Gastrocnemius medialis (tissue), 4 donors: ENCODE measurements at places on chromosomes 7 and 10.

DNA sequence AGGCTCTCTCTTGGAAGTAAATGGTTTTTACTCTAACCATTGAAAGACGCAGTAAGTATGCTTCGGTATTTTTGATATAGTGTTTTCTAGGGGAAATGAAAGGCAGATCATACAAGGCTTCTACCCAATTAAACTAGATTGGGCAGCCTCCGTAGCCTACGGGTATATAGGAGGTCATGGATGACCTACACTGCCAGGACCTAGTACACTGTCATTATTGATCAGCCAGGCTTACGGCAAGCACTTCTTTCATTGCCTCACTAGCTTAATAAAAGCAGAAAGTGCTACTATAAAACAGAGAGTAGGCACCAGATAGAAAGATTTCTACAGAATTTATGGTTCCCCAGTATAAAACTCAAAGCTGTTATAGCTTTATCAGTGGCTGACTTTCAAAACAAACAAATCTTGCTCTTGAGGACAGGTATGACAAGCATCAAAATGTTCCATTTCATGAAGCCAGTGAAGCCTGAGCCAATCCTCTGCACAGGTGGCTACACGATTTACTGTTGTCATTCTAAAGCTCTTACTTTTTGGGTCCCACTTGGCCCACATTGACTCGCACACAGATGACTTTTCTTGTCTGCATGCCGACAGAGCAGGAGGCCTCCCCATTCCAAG, 358.1 kb downstream of the THSD7A start:
- DNase-seq: no peak

DNA sequence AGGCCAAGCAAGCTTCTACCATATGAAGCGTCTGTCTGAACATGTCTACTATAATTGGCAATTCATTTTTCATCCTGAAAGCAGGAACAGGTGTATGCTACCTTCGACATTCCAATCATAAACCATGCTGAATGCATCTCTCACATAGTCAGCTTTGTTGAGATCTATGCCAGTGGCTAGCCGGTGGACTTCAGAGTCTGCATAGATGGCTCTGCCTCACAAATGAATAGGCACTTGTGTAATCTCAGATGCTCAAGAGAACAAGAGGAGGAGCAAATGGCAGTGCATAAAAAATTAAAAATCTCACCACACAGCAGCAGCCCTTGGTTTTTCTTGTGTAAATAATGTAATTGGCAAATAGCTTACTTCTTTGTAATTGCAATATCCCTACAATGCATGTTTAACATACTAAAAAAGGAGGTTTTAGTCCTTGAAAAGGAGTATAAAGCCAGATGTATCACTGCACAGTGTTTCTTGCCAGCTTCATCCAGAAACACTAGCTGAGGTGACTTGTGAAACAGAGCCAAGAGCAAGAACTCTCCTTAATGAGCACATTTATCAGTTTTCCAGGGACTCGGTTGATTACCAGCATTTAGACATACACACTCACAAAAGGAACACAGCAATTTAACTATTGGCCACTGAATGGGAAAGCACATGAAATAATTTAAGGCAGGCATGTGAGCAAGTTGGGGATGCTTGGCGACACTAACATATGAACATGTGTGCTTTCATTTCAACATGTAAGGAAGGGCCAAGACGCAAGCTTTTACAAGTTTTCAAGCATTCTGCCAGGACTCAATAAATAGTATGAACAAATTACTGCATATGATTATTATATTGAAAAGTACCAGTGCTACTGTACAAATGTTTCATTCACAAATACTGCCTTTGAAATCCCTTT, 249.9 kb upstream of the PLXNA4 start:
- DNase-seq: no peak

DNA sequence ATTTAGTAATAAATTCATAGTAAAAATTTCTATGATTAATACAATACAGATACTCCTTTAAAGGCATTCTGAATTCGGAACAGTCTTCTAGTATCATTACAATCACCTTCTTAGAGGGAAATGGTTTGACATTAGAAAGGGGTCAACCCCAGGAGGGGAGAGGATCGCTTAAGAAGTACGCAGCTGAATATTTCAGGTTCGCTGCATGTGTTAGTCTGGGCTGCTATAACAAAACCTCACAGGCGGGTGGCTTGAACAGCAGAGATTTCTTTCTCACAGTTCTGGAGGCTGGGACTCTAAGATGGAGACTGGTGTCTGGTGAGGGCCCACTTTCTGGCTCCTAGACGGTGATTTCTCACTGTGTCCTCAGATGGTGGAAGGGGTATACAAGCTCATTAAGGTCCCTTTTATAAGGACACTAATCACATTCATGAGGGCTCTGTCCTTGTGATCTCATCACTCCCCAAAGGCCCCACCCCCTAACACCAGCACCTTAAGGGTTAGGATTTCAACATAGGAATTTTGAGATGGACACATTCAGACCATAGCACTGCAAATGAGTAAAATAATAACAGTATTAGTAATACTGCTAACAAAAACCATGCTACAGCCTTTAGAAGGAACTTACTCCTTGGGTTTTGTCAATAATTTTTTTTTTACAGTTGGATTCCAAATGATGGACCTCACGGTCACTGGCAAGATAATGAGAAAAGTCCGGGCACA, 34.0 kb downstream of the GNA12 start:
- DNase-seq: no peak

- no peak for DNase-seq
Measured at GRCh38 chr10:7811000-7811399, 7.3 kb upstream of the TAF3 start.

DNA sequence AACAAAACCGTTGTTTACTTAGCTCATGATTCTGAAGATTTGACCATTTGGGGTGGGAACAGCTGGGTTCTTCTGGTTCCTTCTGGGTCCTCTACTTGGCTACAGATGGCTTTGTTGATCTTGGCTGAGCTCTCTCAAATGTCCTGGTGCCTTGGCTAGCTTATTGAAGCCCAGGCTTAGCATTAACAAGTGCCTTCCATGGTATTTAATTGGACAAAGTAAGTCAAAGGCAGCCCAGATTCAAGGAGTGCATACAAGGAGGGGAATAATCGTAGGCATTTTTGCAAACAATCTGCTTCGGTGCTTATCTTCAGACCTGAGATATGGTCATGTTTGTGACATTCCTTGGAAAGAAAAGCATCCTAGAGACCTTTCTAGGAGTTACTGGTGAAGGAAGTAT, 81.4 kb downstream of the ADCYAP1R1 start:
- DNase-seq: no peak

GRCh38 chr10:101273741-101274140, 44.5 kb upstream of the LBX1 start:
- DNase-seq: no peak

GRCh38 chr7:111212857-111213523, 122.1 kb downstream of the LRRN3 start:
- DNase-seq: no peak

DNA sequence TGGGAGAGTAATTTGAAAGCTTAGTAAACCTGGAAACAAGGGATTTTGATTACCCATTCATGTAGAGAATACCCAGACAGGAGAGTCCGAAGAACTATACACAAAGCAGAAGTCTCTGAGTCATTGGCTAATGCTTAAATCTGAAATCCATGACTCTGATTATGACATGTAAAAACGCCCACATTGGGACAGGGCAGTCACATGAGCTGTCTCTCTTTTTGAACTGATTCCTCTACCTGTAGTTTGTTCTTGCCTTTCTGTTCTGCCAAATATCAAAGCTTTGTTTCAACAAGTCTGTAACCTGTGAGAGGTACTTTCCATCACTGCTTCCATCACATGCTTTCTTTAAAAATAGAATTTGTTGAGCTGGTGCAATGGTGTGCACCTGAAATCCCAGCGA, 4.3 kb upstream of the GPNMB start:
- DNase-seq: no peak

GRCh38 chr10:125064681-125065492, 95.5 kb downstream of the CTBP2 start:
- DNase-seq: no peak

DNA sequence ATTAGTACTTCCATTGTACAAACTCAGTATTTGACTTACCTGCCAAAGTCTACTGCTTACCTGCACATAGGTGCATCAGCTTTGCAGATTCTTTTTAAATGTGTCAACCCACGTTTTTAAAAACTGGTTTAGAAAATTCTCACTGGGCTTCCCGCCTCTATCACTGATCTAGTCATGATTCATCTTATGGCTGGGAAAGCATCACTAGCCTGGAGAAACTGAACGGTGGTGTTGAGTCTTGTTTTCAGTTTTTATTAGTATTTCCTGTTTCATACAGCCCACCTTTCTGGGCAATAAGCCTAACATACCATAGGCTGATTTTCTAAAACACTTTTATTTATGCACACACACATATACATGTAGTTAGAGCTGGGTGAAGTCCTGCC, 19.7 kb downstream of the DOCK1 start:
- no peak for DNase-seq

GRCh38 chr7:102288285-102288930, 1.7 kb downstream of the SH2B2 start:
- DNase-seq: no peak

DNA sequence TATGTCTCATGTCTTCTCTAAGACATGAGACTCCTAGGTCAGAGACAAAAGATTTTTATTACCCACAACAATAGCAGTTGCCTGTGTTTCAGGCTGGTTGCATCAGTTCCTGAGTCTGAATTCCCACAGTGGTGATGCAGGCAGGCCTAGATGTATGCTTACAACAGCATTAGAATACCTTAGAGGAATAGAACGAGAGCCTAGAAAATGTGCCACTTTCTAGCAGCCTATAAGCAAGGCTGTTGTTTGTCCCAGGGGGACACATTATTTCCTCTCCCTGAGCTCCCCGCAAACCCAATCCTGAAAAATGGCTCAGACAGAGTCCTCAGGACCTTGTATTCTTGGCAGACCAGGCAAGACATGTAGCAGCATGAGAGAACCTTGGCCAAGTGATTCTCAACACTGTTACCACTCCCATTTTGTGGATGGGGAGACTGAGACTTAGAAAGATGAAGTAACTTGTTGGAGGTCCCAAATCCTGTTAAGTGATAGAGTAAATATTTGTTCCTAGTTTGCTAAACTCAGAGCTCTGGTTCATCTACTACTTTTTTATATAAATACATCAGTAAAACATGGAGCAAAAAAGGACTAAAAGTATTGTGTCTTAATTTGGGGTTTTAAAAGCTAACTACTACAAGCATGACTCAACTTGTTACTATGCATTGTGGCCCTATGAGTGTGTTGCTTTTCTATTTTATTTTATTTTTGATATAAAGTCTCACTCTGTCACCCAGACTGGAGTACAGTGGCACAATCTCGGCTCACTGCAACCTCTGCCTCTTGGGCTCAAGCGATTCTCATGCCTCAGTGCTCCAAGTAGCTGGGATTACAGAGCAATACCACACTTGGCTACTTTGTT, 14.2 kb downstream of the VTI1A start:
- no peak for DNase-seq

DNA sequence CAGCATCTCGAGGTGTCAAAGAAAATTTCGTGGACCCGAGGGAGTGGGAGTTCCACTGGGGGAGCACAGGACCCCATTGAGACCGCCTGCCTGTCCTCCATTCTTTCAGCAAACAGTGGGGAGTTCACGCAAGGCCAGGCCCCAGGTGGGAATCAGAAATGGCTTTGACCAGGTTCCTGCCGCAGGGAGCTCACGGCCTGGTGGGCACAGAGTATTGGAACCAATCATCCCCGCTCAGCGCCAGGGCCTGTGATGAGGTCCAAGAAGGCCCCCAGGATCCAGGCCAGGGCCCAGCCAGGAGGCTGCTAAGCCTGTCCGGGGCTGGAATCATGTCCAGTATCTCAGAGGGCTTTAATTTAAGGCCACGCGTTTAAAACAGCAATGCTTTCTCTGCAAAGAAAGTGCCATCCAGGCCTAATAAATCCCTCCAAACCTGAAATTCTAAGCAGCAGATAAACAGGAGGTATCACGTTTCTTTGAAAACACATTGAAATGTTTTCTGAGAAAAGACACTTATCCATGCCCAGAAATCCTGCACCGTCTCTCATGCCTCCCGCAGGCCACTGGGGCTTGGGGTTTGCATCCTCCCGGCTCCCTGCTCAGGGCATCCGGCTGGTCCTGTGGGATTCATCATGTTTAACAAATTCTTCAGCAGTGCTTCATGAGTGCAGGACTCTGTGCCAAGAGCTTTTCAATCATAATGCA, 125.7 kb downstream of the OAT start:
- no peak for DNase-seq
